Naive thymus-derived CD8-positive, alpha-beta T cell (primary cell): ENCODE measurements at places on chromosomes 2 and 18.

GRCh38 chr2:54456612-54457322 lies 640 bp downstream of the SPTBN1 start:
- peak; percentile 17 for DNase-seq

DNA sequence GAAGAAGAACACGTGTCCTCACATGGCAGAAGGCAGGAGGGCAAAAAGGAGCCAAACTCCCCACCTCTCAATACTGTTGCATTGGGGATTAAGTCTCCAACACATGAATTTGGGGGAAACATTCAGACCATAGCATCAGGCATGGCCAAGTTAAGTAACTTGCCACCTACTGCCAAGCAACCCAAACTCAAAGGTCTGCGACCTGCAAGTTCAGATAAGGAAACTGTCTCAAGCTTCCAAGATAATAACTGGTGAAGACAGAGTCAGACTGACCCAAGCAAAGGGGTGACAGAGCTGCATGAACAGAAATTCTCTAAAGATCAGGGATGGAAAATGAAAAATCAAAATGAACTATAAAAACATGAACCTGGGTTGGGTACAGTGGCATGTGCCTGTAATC lies 188.7 kb upstream of the SIX3 start:
- no peak for DNase-seq

GRCh38 chr2:190858817-190859216 lies 21.8 kb upstream of the GLS start:
- DNase-seq, result no peak

GRCh38 chr2:62187246-62187645 lies 8.7 kb upstream of the B3GNT2 start:
- no peak for DNase-seq
